Motor neuron (in vitro differentiated cells): ENCODE measurements at places on chromosomes 4 and X.
A peak's percentile ranks its signal among the peaks of the same experiment; 100 is the strongest.

- no peak for ATAC-seq
These were observed 216.8 kb downstream of the AFAP1 start for GRCh38 chr4:7722766-7723387.

DNA sequence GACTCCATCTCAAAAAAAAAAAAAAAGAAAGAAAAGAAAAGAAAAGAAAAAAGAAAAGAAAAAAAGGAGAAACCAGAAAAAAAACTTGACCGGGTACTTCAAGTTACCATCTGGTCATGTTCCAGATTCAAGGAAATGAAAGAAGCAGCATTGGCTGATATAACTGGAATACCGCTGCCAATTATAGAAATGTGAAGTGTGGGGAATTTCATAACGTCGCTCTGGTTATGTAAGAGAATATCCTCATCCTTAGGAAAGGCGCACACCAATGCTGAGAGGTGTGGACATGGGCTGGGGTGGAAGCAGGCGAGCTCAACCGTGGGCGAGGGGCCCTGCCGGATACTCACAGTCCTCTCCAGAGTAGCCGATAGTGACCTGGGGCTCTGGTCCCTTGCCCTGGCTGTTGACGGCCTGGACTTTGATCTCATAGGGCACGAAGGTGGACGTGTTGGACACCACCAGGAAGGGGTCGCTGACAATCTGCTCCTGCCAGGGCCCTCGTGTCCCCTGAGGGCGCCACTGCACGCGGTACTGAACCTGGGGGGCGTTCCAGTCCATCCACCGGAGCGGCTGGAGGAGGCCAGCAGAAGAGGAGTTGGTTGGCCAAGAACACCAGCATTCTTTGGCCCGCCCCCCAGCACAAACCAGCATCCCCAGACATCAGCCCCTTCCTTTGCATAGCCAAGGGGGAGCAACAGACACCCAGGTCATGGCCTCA is 19.5 kb downstream of the L1CAM start:
- ATAC-seq, result no peak

DNA sequence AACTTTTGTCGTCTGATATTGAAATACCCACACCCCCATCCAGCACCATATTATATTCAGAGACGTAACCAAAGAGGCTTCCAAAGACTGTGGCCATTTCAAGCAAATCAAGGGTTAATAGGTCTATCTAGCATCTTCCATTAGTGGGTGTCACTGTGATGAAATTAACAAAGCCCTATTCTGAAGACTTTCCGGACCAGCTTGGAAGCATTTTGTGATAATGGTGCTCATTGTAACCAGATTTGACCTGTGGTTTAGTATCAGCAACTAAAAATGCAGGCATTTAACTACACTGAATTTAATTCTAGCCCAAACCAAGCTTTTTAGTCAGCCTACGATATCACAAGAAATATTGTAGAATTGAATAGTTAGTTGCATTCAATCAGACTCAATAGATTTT is 309.7 kb upstream of the TENM3 start:
- no peak for ATAC-seq

DNA sequence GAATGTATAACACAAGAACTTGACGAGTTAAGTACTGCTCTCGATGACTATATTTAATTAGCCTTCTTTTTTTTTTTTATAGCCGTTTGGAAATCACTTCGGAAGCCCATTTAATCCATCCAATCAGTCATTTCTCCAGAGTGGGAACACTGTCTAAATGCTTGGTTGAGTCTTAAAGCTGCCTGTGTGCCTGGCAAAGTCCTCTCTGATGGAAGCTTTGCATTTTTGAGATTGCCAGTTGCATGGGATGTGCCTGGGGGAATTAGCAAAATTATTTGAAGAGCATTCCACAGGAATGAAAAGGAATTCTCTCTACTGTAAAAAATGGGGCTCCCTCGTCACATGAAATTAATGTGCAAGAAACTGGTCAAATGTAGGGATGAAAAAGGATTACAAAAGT is 398.8 kb upstream of the RPS6KA3 start:
- ATAC-seq, result no peak

- ATAC-seq, result no peak
These were observed 31.3 kb downstream of the SLIT2 start for GRCh38 chr4:20283039-20283438.

DNA sequence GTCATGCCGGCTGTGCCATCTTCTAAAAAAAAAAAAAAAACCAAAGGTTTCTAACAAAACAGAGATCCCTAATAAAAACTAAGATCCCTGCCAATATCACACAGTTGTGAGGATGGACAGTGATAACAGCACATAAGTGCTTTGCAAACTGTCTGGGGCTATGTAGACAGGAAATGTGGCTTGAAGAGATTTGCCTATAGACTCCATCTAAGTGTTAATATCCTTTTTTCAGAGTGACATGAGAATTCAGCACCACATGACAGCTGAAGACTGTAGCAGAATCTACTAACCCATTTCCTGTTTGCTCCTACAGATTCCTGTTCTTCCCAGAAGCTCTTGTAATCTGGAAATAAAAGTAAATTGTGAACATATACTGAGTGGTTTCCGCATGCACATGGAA is 215.4 kb downstream of the KDR start:
- no peak for ATAC-seq

GRCh38 chr4:5391492-5391891 is 316.9 kb downstream of the EVC2 start:
- ATAC-seq, result no peak

GRCh38 chrX:31836479-31836878 is 764.6 kb upstream of the FTHL17 start:
- ATAC-seq, result peak; percentile 87

DNA sequence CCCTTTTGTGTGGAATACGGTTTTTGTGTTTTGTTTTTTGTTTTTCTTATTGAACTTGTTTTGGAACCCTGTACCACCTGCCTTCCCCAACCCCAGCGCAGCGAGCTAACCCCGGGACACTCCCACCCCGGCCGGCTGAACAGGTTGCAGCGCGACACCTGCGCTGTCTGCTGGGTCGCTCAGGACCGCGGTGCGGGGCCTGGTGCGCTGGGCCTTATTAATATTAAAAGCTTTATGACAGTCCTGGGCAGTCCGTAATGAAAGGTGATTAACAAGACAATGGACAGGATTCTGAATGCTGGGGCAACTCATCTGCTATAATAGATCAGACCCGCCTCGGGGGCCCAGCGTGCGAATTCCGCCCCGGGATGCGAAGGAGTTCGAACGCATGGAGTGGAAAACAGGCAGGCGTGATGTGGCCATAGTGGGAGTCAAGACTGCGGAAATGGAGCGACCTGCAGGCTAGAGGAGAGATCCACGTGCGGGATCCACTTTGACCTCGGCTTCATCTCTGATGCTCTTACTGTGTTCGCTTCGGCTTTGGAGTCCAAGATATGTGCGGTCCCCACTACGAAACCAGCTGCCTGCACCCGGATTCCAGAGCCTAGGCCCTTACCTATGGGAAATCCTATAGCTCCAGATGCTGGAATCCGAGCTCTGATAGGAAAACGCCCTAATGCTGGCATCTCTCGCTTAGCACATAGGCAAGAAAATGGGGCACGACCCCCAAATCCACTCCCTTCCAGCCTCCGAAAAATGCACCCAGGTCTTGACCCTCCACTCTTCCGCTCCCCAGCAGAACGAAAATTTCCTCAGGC is 69.0 kb upstream of the TMEM33 start:
- no peak for ATAC-seq

DNA sequence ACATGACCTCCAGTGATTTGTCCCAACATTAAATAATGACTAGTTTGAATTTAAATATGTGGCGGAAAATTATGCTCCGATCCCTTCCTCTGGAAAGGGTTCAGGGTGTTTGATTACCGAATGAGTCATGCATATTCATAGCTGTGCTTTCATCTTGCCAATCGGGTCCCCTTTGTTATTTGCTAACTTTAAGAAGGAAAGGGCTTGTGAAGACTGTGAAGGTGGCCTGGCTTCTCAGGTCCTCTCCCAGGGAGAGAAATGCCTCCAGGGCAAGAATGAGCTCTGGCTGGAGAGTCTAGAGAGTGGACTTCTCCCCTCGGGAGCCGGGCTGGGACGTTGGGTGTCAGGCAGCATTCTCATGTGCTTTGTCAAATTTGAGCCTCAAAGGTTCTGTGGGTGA is 155.5 kb upstream of the PSAPL1 start:
- no peak for ATAC-seq

DNA sequence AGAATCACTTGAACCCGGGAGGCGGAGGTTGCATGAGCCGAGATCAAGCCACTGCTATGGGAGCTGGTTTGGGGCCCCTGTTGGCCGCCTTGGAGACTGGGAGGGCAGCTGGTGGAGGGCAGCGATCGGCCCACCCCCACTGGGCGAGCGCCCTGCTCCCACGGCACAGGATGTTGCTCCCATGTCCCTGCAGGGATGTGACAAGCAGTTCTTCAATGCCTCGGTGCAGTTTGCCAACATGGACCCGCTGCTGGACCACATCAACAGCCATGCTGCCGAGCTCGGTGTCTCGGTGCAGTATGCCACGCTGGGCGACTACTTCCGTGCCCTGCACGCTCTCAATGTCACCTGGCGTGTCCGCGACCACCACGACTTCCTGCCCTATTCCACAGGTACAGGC is 19.4 kb downstream of the MAN2B2 start:
- ATAC-seq, result no peak
